HS-5 (cell line): ENCODE measurements at places on chromosomes 11 and 22.
A peak's percentile ranks its signal among the peaks of the same experiment; 100 is the strongest.

DNA sequence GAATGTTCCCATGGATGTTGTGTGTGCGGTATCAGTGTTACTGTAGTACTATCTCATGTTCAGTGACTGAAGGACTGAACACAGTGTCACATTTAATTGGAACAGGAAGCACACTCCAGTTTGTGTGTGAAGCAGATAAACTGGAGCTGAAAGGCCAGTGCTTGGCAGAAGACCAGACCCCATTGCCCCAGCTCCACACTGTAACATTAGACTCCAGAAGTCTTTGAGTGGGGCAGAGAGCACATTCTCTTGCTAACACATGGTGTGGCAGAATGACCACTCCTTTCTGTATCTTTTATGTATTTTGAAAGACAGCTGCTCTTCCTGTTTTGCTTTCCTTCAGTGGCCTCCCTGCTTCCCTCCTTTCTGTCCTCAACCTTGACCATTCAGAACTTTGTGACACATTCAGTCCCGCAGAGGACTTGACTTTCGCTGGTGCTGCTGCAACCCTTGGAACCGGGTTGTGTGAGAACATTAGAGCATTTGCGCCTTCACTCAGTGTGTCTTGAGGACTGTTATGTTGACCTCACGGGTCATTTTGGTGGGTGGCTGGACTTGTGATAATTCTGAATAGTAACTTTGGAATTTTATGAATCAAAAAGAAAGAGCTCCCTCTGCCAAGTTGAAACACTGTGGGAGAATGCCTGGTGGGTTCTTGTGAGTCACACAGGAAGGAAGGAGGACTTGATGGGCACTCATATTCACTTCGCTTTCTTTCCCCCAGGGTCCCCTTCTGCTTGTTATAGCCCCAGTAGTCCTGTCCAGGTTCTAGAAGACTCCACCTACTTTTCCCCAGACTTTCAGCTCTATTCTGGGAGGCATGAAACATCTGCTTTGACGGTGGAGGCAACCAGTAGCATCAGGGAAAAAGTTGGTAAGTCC is 26.4 kb downstream of the AMOTL1 start:
- peak; percentile 97 for DNase-seq

DNA sequence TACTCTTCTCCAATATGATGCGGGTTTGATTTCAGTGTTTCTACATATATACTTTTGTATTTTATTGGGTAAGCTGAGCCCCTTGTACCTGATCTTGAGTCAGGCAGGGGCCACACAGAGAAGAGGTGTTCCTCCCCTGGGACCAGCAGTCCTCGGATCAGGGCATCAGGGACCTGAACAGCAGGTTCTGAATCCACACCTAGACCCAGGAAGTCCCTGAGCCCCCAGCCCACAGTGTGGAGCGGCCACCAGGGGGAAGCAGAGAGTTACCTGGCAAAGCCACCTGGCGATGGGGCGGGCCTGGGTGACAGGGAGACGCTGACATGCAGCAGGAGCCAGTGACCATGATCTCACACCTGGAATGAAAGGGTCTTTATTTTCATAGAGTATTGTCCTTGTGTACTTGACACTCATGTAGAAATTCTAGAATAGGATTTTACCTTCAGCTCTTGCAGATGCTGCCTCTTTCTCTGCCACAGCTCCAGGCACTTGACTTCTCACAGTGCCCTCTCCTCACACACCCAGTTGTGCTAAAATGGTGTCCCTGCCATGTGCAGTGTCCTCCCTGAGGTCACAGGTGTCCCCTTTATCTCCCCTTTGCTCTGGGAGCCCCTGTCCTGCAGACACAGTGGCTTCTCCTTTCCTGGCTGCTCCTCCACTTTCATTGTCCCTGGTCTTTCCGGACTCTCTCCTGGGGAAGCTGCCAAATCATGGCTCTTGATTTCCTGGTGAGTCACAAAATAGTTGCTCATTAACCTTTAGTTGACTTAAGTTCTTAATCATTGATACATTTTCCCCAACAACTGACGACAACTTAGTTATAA is 48.5 kb downstream of the GGTLC2 start:
- DNase-seq, result no peak

- DNase-seq, result no peak
These were observed 16.7 kb downstream of the SSH3 start for GRCh38 chr11:67320011-67320410.

GRCh38 chr11:78149646-78150045 is 10.2 kb upstream of the ALG8 start:
- DNase-seq, result no peak

- no peak for DNase-seq
These were observed at the start of gene GLB1L2 for GRCh38 chr11:134331354-134332188. TSS of gene GLB1L2 (plus strand) at chr11:134331988. CDS start at chr11:134332062, 74 bp downstream.

GRCh38 chr22:26592421-26592891 is 2.5 kb upstream of the TPST2 start:
- DNase-seq, result no peak

DNA sequence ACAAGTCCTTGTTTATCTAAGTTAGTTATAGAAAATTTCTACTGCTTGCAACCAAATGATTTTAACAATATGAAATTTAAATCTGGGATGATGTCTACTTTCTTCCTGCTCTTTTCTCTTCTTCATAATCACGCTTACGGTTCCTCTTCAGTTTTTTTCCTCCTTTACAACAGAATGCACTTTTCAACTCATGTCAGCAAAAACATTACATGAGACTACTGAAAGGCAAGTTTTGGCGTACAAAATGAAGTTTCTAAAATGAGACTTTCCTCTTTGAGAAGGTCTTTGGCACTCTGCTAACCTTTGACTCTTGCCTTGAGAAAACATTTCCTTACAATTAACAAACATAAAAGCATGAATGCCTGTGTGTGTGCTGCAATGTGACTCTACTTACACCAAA is 23.3 kb downstream of the TMEM123 start:
- no peak for DNase-seq

DNA sequence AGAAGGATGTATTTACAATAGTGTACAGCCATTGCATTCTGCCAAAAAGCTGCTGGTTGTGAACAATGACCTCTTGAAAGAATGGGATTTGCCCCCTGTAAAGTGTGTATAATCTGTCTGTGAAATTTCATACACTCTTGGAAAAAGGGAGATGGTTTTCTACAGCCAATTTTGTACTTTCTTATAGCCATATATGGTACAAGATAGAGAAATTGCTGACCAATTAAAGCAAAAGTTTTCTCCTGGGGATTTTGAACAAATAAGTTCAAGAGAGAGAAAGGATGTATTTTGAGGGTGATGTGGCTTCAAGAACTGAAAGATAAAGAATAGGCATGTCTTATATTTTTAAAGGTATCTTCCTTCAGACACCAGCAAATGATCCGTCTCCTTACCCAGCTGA is 211.0 kb downstream of the NAV2 start:
- DNase-seq, result no peak

DNA sequence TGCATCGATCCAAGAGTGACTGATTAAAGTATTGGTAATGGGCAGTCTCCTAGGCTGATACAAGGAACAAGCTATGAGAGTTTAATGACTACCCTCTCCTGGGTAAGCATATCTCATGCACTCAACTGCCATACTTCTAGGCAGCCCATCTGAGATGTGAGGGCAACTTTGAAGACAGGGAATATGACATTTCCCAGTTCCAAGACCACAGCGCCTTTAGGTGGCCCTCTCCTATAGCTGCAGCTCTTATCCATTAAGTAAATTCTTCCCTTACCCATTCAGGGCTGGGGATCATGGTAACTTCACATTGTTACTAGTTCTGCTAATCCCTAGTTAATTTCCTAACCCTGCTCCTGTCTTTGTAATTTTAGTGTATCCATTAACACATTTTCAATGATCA is 157.3 kb upstream of the CTSC start:
- no peak for DNase-seq

DNA sequence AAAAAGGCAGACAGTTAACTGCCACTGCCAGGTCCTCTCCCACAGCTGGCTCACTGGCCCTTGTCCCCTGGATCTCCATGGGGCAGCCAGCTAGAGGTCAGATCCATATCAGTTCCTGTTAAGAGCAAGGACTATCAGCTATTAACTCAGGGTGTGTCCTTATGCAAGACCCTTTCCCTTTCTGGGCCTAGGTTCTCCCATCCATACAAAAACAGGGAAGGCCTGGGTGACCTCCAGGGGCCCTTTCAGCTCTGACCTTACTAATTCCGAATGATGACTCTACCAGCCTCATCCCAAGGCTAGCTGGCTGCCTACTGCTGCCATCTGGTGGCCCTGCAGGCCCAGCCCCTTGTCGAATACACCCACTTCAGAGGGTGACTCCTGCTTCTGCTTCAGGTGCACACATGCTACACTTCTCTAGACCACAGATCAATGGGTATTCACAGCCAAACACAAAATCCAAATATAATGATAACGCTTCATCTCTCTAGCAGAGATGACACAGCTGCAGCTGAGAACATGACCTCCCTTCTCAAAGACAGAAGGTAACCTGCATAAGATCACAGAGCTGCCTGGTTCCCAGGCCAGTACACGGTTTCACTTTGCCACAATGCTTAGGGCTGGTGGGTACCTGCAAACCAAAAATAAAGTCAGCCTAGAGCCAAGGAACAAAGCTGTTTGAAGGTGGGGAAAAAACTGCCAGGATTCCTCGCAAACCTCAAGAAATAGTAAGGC is 34.1 kb downstream of the SERGEF start:
- DNase-seq, result no peak

DNA sequence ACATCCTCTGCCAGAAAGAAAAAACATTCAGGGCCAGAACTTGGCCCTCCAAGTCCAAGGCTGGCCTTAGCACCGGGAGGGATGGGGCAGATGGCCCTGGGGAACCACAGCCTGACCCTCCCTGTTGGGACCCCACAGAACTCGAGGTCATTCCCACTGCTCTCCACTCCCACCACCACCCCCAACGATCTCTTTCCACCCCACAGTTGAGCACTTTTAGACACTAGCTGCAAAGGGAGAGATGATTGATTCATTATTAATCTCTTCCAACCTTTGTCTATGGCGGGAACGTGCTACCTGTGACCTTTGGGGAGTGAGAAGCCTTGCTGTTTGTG is 869.7 kb downstream of the BRD1 start:
- DNase-seq, result no peak

- no peak for DNase-seq
These were observed at the start of gene TMEM25 for GRCh38 chr11:118530683-118531596. TSS of gene TMEM25 (plus strand) at chr11:118531192. CDS start at chr11:118531802, 610 bp downstream.

DNA sequence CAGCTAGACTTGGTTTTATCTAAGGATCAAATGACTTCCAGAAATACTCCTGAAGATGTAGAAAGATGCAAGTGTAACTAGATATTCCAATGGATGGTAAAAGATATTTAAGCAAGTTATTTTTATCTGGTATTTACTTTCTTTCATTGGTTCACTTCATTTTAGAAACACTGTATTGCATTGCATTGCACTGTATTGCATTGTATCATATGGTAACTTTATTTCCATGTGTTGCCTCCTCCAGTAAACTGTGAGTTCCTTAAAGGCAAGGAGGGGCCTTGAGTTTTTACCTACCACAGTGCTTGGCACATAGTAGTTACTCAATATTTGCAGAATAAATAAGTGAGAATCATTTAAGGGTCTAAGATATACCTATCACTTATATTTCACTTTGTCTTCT is 31.8 kb upstream of the FLI1 start:
- no peak for DNase-seq

DNA sequence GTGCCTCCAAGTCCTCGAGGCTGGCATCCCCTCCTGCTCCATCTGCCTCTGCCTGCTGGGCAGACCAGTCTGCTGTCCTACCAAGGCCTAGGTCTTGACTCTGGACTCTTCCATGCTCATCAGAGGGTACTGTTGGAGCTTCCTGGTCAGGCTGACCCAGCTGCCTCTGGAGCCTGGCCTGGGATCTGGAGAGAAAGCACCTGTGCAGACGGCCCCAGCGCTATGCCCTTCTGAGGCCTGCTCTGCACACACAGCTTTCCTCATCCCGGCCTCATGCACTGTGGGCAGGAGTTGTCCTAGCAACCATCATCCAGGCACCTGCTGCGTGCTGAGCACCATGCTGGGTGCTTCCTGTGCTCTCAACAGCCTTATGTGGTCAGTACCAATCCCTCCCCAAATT is 70.8 kb downstream of the CDKN1C start:
- DNase-seq, result no peak

DNA sequence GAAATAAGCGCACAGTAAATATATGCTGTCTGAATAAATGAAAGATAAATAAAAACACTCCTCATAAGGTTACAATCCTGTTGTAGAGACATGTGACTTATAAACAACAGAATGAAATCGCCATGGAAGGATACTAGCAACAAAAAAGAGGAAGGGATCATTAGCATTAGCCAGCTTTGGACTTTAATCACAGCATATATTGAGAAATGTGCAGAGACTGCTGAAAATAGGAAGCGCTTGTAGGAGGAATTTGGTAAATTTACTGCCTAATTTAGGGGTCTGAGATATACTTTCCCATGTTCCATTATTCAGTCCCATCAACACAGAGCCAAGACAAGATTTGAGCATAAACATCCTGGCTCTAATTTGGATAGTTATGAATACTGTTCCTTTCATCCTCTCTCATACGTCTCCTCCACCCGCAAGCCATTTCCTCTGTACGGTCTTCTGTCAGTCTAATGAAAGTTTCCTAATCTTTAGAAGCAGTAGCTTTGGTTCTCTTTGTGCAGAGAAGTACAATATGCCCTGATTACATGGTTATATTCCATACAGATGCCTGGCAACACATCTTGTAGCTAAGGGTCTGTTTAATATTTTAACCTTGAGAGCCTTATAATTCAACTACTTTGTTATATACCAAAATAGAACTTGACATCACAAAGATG is 37.1 kb upstream of the AKIP1 start:
- DNase-seq, result no peak

DNA sequence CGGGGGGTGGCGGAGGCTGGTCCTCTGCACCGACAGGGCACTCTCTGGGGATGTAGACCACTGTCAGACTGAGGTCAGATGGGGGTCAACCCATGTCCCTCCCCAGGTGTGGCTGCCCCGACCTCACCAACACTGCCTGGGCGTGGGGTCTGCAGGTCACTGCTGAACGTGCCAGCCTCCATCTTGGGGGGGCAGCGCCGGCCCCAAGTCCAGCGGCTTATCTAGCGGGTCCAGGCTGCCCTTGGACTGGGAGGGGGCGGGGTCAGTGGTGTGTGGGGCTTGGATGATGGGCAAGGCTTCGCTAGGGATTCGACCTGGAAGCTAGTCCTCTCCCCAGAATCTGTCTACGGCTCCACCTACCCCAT is 178.2 kb downstream of the IGLL1 start:
- no peak for DNase-seq

- peak; percentile 23 for DNase-seq
These were observed 42.0 kb downstream of the CD82 start for GRCh38 chr11:44607319-44607962.

- DNase-seq, result no peak
These were observed 12.3 kb downstream of the AMOTL1 start for GRCh38 chr11:94780432-94780831.

- DNase-seq, result no peak
These were observed 23.3 kb downstream of the SNAP29 start for GRCh38 chr22:20881869-20882815.

GRCh38 chr11:89498845-89499448 is 7.8 kb upstream of the NOX4 start:
- DNase-seq, result no peak

DNA sequence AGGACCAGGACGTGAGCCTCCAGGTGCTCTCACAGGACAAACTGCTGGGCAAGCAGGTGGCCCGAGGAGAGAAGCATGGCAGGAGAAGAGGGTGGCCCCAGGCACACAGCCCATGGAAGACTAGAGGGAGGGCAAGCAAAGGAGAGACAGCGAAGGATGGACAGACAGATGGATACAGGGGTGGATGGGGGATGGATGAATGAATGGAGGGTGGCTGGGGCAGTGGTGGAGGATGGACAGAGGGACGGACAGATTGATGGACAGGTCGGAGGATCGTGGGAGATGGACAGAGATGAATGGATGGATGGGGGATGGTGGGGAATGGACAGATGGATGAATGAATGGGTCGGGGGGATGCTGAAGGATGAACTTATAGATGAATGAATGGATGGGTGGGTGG is 22.7 kb downstream of the ARVCF start:
- DNase-seq, result no peak

- DNase-seq, result no peak
These were observed 2.9 kb upstream of the FOLR3 start for GRCh38 chr11:72132646-72133045.
